ENCODE measurements at places on chromosomes 11 and 22.

- DNase-seq, result no peak
Measured at GRCh38 chr11:76077575-76078150, 128.6 kb downstream of the WNT11 start.

- no peak for DNase-seq
Measured at GRCh38 chr11:11189506-11189905, 163.5 kb downstream of the CSNK2A3 start.

- DNase-seq, result no peak
Measured at GRCh38 chr11:66853242-66854229, 3.3 kb upstream of the LRFN4 start.

DNA sequence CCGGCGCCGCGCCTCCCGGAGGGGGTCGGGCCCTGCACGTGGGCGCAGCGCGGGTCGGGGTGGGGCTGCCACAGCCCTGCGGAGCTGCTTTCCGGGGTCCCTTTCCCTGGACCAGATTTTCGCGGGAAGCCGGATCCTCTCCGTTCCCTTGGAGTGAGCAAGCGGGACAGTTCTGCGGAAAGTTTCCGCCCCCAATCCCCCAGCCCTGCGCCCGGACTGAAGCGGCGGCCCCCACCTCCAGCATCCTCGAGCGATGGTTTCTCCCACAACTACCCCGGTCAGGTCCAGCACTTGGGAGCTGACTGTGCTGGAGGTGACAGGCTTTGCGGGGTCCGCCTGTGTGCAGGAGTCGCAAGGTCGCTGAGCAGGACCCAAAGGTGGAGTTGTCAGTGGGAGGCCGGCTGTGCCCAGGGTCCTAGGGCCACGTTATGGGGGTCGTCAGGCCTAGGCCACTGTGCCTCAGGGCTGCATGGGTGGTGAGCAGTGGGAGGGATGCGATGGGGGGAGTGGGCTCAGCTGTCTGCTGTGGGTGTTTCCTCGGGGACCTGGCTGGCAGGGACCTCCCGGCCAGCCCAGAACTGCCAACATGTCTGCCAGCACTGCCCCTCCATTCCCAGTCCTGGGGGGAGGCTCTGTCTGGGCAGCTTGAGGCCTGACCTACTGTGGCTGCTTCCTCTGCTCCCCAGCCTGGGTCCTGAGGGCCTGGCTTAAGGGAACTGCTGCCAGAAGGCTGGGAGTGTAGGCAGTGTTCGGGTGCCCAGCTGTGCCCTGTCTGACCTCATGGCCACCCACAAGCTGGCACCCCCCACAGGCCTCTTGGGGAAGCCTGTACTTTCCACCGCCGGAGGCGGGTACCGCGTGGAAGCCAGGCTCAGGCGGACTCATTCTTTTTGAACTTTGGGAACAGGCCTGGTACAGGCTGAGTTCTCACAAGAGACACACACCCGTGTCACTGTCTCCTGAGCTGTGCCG is 726 bp downstream of the ST3GAL4 start:
- DNase-seq, result peak; percentile 52

GRCh38 chr11:90135016-90135415 is 553 bp downstream of the NAALAD2 start:
- DNase-seq, result no peak

Measured in iPS-NIHi11 (cell line).